ENCODE measurements at places on chromosomes 1 and 21. TPM values are rescaled to one million over a fixed set of nuclear protein-coding genes. Genes with fewer than 3 reads are reported as not detected.

The SHISAL2A gene
- 10.3 TPM for total RNA-seq

The SLC30A1 gene
- total RNA-seq, result 12.9 TPM

The KCNN3 gene
- total RNA-seq, result 0.07 TPM

The HMCN1 gene
- total RNA-seq, result 0.10 TPM

The SHISA4 gene
- total RNA-seq, result 1.8 TPM

The SAMD11 gene
- not detected for total RNA-seq

The CCDC27 gene
- not detected for total RNA-seq

The OR2T33 gene
- total RNA-seq, result not detected

The UBXN10 gene
- total RNA-seq, result 1.4 TPM

The SOAT1 gene
- 53.2 TPM for total RNA-seq

The TMEM81 gene
- 2.6 TPM for total RNA-seq

The NRIP1 gene
- 11.6 TPM for total RNA-seq

The OR2C3 gene
- not detected for total RNA-seq

The ACTL8 gene
- total RNA-seq, result not detected

The RTCA gene
- 59.5 TPM for total RNA-seq

The TLCD4 gene
- total RNA-seq, result not detected

The ETV3L gene
- not detected for total RNA-seq

The SPRR3 gene
- total RNA-seq, result not detected

The C1orf21 gene
- 5.8 TPM for total RNA-seq

The RAB42 gene
- not detected for total RNA-seq

The NOS1AP gene
- not detected for total RNA-seq

The DUSP10 gene
- total RNA-seq, result 22.9 TPM

The HTR6 gene
- not detected for total RNA-seq

The MR1 gene
- total RNA-seq, result 38.8 TPM

The GSTM1 gene
- total RNA-seq, result 72.8 TPM

The TMEM200B gene
- not detected for total RNA-seq

The SLAMF1 gene
- total RNA-seq, result 126 TPM

The SPRR1A gene
- total RNA-seq, result not detected

The CELA2B gene
- not detected for total RNA-seq

The LRRC3 gene
- total RNA-seq, result 2.9 TPM

The RGS8 gene
- not detected for total RNA-seq

The RGS7 gene
- not detected for total RNA-seq

The PDC gene
- total RNA-seq, result not detected

The SIM2 gene
- 0.22 TPM for total RNA-seq

The MATN1 gene
- 0.17 TPM for total RNA-seq

The OR2L5 gene
- not detected for total RNA-seq

The FCRL6 gene
- 0.49 TPM for total RNA-seq

The EFNA3 gene
- 0.90 TPM for total RNA-seq

The S100A1 gene
- not detected for total RNA-seq

The KDF1 gene
- not detected for total RNA-seq

The RABGGTB gene
- total RNA-seq, result 118 TPM

The NBPF10 gene
- 5.8 TPM for total RNA-seq

The EIF2D gene
- total RNA-seq, result 49.3 TPM

The TMEM53 gene
- total RNA-seq, result 3.8 TPM

All from T-helper 1 cell treated with Interleukin-12 subunit alpha and Interleukin-12 subunit beta and Interleukin-4 antibody, amounts not matched to agents 30 ng/mL and 1 ng/mL, for 36 hours (primary cell).